ENCODE measurements at places on chromosomes 7 and 10.
A peak's percentile ranks its signal among the peaks of the same experiment; 100 is the strongest.

DNA sequence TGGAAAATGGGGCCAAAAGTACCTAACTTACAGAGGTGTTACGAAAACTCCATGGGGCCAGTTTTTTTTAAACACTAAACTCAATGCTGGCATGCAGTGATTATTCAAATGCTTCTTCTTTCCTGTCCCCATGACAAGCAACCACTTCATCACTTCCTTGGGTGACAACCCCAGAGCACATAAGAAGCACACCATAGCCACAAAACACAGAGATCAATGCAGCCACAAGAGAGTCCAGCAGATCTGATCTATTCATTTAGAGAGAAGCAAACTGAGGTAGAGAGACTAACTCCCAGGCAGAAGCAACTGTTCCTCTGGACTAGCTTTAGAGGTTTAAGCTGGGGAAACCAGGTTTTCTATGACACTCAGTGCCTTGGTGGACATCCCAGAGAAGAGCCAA is 180.0 kb downstream of the GRID1 start:
- DNase-seq: no peak

- DNase-seq: no peak
These were observed 31.8 kb upstream of the VCL start for GRCh38 chr10:73965890-73966768.

- no peak for DNase-seq
These were observed 27.3 kb downstream of the NCOA4 start for GRCh38 chr10:46002916-46003693.

GRCh38 chr7:371779-372545 is 82.0 kb downstream of the FOXL3 start:
- DNase-seq: no peak

DNA sequence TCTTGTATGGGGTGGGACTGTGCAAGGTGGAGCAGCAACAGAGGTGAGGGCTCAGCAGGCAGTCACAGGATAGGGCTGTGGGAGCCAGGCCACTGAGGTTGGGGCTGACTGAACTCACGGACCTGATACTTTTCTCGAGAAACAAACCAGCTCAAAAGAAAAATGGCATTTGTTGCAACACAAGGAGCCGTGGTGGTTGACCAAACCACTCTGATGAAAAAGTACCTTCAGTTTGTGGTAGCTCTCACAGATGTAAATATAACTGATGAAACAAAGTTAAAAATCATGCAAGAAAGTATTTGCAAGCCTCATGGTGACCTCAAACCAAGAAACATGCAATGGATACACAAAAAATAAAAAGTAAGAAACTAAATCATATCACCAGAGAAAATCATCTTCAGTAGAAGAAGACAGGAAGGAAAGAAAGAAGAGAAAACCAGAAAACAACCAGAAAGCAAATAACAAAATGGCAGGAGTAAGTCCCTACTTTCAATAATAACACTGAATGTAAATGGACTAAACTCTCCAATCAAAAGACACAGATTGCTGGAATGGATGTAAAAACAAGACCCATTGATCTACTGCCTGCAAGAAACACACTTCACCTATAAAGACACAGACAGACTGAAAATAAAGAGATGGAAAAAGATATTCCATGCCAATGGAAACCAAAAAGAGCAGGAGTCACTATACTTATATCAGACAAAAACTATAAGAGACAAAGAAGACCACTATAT is 48.9 kb upstream of the DUSP5 start:
- no peak for DNase-seq

- no peak for DNase-seq
These were observed 132.0 kb downstream of the WNT2 start for GRCh38 chr7:117190746-117191435.

DNA sequence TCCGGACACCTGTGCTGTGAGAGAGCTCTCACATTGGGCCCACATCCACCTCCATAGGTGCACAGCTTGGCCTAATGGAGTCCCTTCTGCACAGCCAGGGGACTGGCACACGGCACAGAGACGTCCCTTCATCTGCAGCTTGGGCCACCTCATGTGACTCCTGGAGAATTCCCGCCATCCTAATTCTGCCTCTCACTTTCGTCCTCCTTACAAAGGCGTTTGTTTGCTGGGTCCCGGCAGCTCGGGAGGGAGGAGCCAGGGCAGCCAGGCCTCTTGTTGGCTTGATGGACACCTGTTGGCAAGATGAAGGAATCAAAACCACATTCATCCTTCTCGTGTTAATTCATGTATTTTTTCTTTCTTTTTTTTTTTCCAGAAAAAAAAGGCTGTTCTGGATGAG is 30.7 kb upstream of the TTYH3 start:
- DNase-seq: no peak

GRCh38 chr10:15461353-15462108 is 90.4 kb upstream of the FAM171A1 start:
- DNase-seq: no peak

DNA sequence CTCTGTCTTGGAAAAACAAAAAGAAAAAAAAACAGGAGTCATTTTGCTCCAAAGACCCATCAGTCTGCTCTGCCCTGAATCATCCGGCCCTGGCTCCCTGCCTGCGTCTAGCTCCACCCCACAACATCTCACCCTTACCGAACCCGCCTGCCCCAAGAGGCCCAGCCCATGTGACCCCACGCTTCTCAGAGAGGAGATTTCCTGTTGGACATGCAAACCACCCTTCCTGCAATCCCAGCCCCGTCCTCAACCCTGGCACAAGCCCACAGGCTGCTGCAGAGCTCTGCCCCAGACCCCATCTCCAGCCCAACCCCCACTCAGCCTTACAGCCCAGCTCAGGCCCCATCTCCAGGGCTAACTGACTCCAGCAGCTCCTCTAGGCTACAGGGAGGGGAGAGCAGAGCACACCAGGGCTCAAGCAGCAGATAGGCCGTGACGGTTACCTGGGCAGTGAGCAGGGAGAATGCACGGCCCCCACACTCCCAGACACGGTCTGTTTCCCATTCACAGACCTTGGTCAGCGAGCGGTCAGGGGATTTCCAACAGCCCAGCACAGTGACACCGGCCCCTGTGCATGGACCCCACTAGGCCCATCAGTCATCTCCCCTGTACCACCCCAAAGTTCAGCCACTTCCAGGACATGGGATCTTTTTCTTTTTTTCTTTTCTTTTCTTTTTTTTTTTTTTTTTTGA is 69.9 kb upstream of the GTF2I start:
- no peak for DNase-seq

DNA sequence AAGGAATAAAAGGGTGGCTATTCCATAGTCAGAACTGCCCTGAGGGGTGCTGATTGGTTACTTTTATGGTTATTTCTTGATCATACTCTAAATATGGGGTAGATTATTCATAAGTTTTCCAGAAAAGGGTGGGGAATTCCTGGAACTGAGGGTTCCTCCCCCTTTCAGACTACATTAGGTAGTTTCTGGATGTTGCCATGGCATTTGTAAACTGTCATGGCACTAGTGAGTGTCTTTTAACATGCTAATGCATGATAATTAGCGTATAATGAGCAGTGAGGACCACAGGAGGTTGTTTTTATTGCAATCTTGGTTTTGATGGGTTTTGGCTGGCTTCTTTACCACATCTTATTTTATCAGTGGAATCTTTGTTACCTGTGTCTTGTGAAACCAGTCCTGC is 26.5 kb upstream of the POT1 start:
- no peak for DNase-seq

DNA sequence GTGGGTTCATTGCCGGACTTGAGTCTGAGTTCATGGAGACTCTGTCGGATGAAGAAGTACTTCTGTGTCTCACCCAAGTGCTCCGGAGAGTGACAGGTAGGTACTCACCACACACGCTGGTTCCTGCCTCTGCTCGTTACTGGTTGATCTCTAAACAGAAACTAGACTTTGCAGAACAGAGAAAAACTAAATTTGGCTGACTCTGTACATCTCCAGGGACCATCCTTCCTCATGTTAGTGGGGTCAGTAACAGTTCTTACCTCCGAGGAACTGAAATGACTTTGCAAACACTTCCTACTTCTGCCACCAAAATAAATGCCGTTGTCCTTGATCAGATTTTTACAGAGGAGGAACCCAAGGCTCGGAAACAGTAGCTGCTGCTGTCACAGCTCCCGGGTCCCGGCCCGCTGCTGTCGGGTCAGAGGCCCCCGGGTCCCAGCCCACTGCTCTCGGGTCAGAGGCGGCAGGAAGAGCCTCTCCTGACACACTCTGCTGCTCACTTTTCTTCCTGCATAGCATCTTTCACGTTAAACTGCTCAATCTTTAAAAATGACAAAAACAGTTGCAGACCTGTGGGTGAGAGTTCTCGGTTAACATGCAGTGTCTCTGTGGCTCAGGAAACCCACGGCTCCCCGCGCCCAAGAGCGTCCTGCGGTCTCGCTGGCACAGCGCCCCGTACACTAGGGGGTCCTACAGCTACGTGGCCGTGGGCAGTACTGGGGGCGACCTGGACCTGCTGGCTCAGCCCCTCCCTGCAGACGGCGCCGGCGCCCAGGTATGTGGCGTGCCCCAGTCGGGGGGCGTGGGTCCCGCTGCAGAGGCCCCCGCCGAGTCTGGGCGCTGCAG is 4.8 kb upstream of the MTG1 start:
- DNase-seq: peak; percentile 45

- no peak for DNase-seq
These were observed 2.8 kb upstream of the CYP3A4 start for GRCh38 chr7:99786726-99787335.

GRCh38 chr7:55110282-55110992 is 91.6 kb downstream of the EGFR start:
- DNase-seq: no peak

DNA sequence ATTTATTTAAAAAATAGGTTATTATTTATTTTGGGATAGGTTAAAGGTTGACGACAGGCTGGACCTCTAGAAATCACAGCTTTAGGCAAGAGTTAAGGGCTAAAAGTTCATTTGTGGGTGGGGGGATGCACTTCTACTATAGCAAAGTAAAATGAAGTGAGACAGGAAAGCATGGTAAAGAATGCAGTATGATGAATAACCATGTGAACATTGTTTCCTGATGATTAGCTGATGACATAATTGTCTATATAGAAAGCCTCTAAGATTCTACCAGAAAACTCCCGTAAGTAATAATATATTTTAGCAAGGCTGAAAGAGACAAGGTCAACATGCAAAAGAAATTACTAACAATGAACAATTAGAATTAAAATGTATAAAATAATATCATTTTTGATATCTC is 25.7 kb upstream of the PRSS37 start:
- DNase-seq: no peak

DNA sequence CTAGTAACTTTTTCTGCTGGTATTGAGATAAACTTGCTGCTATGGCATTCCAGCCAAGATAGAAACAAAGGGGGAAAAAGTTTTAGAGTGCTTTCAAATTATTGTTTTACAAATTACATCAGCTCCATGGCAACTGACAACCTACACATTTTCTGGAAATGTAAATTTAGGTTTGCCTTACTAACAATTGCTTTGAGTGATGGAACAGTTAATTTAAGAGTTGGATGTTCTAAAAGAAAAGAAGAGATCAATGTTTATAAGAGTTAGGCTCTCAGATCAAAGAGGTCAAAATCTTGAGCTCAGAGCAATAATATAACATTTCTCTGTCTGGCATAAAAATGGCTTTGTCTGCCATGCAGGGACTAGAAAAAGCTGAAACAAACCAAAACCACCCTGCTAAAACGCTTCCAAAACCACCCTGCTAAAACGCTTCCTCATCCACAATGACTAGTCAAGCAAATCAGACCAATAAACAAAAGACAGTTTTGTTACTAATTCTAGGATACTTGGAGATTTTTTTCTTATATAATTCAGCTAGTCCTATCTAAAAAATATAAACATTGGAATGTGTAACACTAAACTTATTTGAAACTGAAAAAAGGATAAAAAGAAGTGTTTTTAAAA is 32.3 kb downstream of the ORC5 start:
- DNase-seq: no peak

GRCh38 chr10:42476101-42476500 is 162.3 kb downstream of the ZNF33B start:
- no peak for DNase-seq

- DNase-seq: no peak
These were observed 313.6 kb upstream of the ZMIZ1 start for GRCh38 chr10:78755063-78755701.

- DNase-seq: no peak
These were observed 177.9 kb upstream of the MGMT start for GRCh38 chr10:129288999-129289584.

- DNase-seq: no peak
These were observed 30.9 kb upstream of the MAT1A start for GRCh38 chr10:80320377-80320776.

GRCh38 chr10:14332903-14333302 is 2.2 kb upstream of the FRMD4A start:
- DNase-seq: no peak

DNA sequence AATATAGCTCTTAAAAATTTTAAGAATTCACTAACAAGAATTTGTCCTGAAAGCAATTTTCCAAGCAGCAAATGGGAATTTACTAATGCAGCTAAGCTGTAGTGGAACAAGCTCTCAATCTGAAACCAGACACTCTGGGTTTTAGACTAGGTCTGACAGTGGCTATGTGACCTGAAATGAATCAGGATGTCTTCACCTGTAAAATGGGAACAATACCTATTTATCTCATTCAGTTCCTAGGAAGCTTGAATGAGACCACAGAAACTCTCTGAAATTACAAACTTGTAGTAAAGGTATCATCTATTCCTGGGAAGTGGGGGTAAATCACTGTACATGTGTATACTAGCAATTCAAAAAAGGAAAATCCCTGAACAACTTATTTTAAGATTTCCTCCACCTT is 1.2 kb downstream of the DNAJC2 start:
- DNase-seq: no peak

GRCh38 chr10:69056536-69057260 is 31.2 kb upstream of the SRGN start:
- no peak for DNase-seq

GRCh38 chr10:88386204-88386788 is 196.8 kb downstream of the RNLS start:
- DNase-seq: peak; percentile 15

- no peak for DNase-seq
These were observed 46.3 kb downstream of the VPS41 start for GRCh38 chr7:38862666-38863065.

GRCh38 chr10:29841724-29842649 is 207.2 kb upstream of the SVIL start:
- no peak for DNase-seq

DNA sequence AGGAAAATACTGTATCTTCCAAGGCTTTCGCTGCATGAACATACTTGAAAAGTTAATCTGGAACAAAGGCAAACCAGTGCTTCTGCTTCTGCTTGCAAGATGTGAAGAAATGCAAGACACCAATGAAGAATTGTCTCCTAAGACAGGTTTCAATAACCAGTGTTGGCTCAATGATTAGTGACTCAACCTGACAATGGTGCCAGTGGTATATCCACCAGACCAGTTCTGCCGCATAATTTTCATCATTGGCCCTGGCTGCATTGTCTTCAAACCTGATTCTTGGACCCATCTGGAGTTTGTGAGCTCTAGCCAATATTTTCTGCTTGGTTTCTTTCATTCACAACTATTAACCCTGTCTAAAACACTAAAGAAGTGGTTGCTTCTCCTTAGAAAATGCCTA is 13.6 kb upstream of the STAMBPL1 start:
- no peak for DNase-seq
